NCI-H2029 treated with DMSO at 0.1 percent for 48 hours (cell line): ENCODE measurements at places on chromosomes 5 and 9.

GRCh38 chr9:34289159-34289558 is 39.9 kb downstream of the KIF24 start:
- no peak for DNase-seq

GRCh38 chr9:81893929-81894328 is 34.3 kb upstream of the SPATA31D4 start:
- no peak for DNase-seq

DNA sequence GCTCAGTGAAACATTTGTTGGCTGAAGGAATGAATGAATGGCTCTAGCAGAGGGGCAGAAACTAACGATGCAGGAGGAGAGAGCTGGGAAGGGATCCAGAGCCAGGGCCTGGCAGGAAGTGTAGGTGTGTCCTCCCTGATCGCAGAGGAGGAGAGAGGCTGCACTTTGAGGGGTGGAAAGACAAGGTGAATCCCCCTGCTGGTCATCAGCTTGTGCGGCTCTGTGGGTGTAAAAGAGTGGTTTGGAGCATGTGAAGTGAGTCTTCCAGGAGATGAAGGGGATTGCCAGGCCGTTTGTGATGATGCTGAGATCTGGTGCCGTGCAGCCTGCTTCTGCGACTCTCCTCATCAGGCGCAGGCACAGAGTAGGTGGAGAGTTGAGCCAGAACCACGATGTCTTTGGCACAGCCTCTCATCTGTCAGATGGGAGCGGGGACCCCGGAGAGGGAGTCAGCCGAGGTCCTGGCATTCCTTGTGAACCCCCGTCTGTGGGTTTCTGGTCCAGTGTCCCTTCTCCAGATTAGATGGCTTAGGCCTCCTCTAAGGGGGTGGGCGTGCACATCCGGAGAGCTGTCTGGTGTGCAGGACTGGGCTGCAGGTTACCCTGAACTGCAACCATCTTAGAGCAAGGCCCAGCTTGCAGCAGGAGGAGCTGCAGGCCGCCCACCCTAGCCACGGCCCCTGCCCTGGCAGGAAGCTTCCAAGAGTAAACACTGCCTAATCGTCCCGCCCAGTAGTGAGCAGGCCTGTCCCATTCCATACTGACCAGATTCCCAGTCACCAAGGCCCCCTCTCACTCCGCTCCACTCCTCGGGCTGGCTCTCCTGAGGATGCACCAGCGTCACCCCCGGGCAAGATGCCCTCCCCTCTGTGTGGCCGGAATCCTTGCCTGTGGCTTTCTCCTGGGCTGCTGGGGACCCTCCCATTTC is at the start of gene ADAMTS13:
Gene ADAMTS13, plus strand, starts transcription at position 753 of the 928 bp plus-strand sequence. Its CDS starts 77 bp downstream, at position 830.
- DNase-seq = no peak

DNA sequence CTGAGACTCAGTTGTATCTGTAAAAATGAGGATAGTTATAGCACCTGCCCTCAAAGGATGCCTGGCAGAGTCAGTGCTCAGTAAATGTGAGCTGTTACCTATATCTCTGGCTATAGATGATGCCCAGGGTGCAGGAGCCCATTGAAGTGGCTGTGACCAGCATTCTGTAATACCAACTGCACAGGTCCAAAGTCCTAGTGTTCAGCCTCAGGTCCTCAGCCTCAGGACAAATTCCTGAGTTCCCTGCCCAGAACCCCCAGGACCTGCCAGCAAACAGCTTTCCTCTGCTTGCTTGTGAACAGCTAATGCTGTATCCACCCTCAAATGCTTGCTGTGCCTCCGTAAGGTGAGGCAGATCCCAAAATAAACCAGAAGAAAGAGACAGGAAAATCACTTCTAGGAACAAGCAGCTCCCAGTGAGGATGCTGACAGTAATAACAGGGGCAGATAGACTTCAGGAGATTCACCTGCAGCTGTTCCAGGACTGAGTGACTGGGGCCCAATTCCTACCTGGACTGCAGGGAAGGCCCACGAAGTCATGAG is 80.8 kb downstream of the SIL1 start:
- DNase-seq = no peak

- DNase-seq = no peak
Observed at GRCh38 chr5:130532786-130533185, 628.5 kb downstream of the CHSY3 start.

DNA sequence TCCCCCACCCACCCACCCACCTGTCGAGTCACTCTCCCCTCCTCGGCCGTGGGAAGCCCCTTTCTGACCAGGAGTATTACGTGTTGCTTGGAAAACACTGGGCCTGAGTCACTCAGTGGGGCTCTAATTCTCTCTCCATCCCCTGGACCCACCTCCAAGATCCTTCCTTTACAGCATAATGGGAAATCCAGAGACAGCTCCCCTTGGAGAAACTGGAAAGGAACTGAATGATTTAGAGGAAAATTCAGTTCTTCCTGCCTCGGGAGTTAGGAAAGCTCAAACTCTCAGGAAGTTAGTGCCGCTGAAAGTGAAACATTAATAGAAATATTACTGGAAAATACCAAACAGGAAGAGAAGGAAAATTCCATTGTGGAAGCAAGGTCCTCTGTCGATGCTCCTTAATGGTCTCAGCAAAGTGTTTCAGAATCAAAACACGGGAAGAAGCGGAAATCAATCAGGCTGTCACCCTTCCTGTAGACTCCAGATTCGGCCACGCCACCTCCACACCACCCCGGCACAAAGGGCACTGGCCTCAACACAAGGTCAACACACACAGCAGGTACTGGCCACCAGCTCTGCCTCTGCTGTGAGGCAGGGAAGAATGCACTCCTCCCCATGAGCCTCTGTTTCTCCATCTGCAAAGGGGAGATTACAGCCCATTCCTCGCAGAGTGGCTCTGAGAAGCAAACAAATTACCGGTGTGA is 9.6 kb downstream of the SHB start:
- no peak for DNase-seq

GRCh38 chr9:121268598-121268850 is 562 bp downstream of the GSN start:
- DNase-seq = no peak

DNA sequence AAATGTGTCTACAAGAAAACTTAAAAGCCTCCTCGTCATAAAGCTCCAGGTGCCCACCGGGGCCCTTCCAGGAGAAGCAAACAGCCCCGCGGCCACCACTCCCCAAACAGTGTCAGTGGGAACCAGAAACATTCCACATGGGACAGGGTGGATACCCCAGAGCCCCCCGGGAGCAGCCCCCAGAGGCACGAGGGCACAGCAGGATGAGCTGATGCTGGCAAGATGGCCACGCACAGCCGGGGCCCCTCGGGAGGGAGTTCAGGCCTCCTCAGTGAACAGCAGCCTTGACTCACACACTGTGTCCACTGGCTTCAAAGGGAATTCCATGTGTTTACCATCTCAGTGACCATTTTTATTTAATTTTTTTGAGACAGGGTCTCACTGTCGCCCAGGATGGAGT is 10.5 kb downstream of the EXD3 start:
- DNase-seq = no peak

- DNase-seq = no peak
Observed at GRCh38 chr5:159210210-159210661, 883 bp upstream of the RNF145 start.

- DNase-seq = peak; percentile 89
Observed at GRCh38 chr9:108272349-108272899, 583.4 kb downstream of the ACTL7B start.

GRCh38 chr9:113876151-113876992 is at the start of gene ZNF618:
TSS of gene ZNF618 (plus strand) at chr9:113876309. CDS start at chr9:113876381, 72 bp downstream.
- DNase-seq = no peak

DNA sequence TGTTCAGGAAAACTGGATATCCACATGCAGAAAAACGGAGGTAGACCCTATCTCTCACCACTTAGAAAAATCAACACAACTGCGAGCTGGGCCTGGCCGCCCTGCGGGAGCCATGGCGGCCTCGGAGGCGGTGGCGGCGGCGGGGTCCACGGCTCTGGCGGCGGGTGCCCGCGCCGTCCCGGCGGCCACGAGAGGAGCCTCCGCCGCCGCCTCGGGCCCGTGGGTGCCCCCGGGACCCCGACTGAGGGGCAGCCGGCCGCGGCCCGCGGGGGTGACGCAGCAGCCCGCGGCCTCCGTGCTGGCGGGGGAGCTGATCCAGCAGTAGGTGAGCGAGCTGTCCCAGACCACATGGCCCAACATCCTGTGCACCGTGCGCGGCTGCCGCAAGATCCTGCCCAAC is 25.3 kb downstream of the FANCC start:
- DNase-seq = no peak

DNA sequence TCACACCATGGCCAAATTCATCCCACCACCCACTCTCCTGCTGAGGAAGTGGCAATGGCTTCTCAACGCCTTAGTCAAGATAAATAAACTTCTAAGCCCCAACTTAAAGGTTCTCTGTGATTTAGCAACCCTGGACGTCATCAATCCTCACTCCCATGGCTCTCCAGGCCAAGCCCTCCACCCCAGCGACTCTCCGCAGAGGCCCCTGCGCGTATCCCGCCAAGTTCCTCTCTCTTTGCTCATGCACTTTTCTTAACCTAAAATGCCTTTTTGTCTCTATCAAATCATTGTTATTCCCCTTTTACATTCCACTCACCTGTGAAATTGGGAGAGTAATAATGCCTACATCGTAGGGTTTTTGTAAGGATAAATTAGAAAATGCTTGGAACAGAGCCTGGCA is 88.6 kb downstream of the NRG2 start:
- DNase-seq = no peak

GRCh38 chr5:173633304-173633703 is 16.9 kb upstream of the BOD1 start:
- no peak for DNase-seq

- DNase-seq = no peak
Observed at GRCh38 chr5:149387081-149387631, 8.1 kb upstream of the IL17B start.

- DNase-seq = no peak
Observed at GRCh38 chr5:116626945-116627679, 52.5 kb upstream of the SEMA6A start.

DNA sequence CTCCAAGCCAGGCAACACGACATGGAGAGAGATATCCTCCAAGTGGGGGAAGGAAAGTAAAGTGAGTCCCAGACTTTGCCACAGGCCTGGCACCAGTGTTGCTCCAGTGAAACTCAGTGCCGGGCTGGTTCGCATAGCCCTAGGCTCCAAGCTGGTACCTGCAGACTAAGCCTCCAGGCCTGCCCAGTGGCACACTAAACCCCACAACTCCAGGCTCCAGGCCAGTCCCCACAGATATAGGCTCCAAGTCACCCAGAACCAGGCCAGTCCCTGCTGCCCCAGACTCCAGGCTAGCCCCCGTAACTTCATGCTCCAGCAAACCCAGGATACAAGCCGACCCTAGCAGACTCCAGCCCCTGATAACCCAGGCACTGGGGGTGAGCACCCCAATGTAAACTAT is 23.0 kb upstream of the AP3B1 start:
- DNase-seq = no peak

DNA sequence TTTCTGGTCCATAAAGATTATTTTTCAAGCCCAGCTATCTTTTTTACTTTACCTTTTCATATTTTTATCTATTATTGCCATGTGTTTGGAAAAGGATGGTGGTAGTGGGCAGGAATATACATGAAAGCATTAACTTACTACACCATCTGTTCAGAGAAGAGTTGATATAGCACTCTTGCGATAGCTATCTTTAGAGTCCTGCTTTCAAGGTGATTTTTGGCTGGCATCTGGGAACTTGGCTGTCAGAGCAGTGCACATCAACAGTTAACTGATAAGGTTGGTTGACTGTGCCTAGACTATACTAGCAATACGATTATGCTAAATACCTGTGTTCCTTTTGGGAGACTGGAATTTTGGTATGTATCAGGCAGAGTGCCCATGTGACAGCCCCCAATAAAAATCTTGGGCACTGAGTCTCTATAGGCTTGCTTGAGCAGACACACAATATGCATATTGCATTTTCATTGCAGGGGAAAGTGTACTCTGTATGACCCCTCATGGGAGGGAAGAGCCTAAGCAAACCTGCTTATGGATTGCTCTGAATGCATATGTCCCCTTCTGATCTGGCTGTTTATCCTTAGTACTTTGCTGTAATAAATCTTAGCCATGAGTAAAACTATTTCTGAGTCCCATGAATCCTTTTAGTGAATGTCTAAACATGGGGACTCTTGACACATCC is 227.6 kb upstream of the C9orf72 start:
- no peak for DNase-seq

DNA sequence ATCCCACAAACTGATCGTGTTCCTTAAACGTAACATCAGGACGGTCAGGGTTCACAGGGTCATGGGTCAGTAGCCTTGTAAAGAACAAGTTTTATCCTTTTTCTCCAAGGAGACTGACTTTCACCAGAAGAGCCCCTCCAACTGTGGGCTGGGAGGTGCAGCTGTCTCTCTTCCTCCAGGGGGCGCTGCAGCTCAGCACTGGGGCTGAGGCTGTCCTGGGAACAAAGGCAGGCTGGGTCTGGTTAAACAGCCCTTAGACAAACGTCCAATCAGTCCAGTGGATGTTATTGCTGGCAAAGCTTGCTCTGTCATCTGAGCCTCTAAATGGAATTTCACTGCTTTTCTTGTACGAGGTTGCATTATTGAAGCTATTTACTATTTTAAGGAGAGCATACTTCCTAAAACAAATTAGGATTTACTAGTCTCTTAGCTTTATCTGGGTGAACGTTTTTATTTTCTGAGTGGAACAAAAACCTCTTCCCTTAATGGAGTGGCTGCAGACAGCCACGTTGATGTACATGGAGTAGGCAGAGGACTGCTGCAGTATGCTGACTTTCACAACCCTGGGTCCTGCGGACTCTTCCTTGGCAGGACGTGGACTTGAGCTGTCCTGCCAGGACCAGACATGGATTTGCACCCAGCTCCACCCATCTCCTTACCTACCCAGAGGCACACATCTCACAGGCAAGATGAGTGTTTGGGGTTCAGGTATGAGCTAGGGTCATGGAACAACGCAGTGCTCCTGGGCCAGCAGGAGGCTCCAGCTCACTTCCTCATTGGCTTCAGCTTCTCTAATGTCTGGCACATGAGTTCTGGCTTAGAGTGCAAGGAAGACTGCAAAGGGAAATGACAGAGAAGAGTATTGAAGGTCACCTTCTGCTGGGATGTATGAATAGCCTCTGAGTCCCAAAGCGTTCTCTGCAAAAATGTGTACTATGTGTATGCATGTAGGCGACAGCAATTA is 7.8 kb downstream of the EXOSC2 start:
- DNase-seq = peak; percentile 61

DNA sequence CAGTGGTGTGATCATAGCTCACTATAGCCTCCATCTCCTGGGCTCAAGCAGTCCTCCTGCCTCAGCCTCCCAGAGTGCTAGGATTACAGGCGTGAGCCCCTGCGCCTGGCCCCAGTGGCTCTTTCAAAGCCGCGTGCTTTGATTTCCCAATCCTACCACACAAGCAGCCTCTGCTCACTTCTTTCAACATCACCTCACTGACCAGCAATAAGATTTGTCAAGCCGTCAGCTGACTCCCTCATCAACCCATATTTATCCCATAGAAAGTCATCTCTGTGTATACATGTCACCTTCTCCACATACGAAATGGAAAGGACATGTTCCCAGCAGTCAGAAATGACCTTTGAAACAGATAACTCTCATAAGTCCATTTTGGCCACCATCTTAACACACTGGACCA is 26.0 kb downstream of the SLC31A2 start:
- DNase-seq = no peak
